Aorta (tissue), 5 donors: ENCODE measurements at places on chromosomes 7 and 10. TPM values are rescaled to one million over a fixed set of nuclear protein-coding genes. Genes with fewer than 3 reads are reported as not detected.
A peak's percentile ranks its signal among the peaks of the same experiment; 100 is the strongest.

MYOF gene
- total RNA-seq, result 242 TPM

DKK1 gene
- 0.96 TPM for total RNA-seq

PEX1 gene
- 17.1 TPM for total RNA-seq

NACAD gene
- total RNA-seq, result 10.0 TPM

CUBN gene
- 5.2 TPM for total RNA-seq

TUBAL3 gene
- total RNA-seq, result not detected

WDFY4 gene
- 7.3 TPM for total RNA-seq

SOSTDC1 gene
- not detected for total RNA-seq

INHBA gene
- total RNA-seq, result 30.8 TPM

DYDC2 gene
- not detected for total RNA-seq

MMP21 gene
- 0.16 TPM for total RNA-seq

GDF2 gene
- total RNA-seq, result not detected

- no peaks in the 10 kb centered on the region for H3K36me3 ChIP-seq
- H3K27ac ChIP-seq, result no peak overlapping the region
- H3K27me3 ChIP-seq, result no peaks in the 10 kb centered on the region
- DNase-seq, result no peak
- H3K4me1 ChIP-seq, result peaks cover 10% of the 10 kb centered on the region
These were observed 191.3 kb upstream of the KLF14 start for GRCh38 chr7:130925136-130925794.

- no peaks in the 10 kb centered on the region for H3K27me3 ChIP-seq
- peaks cover 1% of the 10 kb centered on the region for H3K4me1 ChIP-seq
- H3K4me3 ChIP-seq, result no peak overlapping the region
- peak overlapping the region; percentile 45 for H3K27ac ChIP-seq
- no peaks in the 10 kb centered on the region for H3K36me3 ChIP-seq
- DNase-seq, result no peak
These were observed 96.5 kb downstream of the CAMK1D start for GRCh38 chr10:12445701-12446334.

DNA sequence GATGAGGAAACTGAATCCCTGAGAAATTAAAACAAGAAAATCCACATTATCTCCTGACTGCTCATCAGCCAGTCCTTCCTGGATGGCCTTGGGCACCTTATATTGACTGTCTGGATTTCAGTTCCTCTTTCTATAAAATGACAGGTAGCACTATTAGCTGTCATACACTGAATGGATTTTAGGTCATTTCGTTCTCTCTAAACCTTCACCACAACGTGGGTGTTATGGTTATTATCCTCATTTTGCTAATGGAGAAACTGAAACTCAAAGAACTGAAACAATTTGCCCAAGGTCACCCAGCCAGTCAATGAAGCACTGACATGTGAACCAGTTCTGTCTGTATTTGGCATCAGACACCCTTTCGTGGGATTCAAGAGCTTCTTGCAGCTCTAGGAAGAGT, 193.8 kb downstream of the CYP26A1 start:
- H3K27me3 ChIP-seq, result no peaks in the 10 kb centered on the region
- H3K36me3 ChIP-seq, result no peaks in the 10 kb centered on the region
- DNase-seq, result no peak
- H3K27ac ChIP-seq, result no peak overlapping the region
- H3K4me1 ChIP-seq, result no peaks in the 10 kb centered on the region
- H3K4me3 ChIP-seq, result no peak overlapping the region

DNA sequence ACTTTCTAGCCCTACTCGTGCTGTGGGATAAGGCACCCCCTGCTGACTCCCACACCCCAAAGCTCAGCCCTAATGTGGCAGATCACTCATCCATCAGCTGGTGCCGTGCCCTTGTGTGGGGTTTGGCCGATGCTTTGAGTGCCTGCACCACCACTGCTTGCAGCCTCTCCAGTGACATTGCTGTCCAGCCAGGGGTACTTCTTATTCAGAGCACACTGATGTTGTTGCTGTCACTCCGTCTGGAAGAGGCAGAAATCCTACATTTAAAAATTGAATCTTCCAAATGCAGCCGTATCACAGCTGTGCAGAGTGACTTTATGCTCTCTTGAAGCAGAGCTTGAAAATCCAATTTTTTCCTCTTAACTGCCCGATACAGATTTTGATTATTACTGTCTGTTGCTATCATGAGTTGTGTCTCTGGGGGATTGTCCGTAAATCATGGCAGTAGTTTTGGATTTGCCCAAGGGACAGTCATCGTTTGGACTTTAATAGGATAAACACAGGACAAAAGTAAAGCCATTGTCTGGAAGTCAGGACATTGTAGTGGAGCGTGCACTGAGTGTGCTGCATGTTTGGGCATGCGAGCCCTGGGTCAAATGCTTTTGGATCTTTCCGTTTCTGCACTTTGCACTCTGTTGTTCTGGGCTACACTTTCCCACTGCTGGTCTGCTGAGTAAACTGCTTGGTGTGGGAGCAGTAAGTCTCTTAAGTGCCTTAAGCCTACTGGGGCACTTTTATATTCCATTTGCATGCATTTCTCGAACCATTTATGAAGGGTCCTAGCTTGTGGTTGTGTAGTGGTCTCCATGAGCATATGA, 128.2 kb downstream of the DOCK1 start:
- H3K4me3 ChIP-seq, result no peak overlapping the region
- peaks cover 6% of the 10 kb centered on the region for H3K36me3 ChIP-seq
- no peak overlapping the region for H3K27ac ChIP-seq
- no peak for DNase-seq

GRCh38 chr7:53119514-53119941, 84.1 kb downstream of the POM121L12 start:
- peak overlapping the region; percentile 91 for H3K27ac ChIP-seq
- no peak overlapping the region for H3K4me3 ChIP-seq
- no peaks in the 10 kb centered on the region for H3K27me3 ChIP-seq
- H3K4me1 ChIP-seq, result no peaks in the 10 kb centered on the region
- no peaks in the 10 kb centered on the region for H3K36me3 ChIP-seq

DNA sequence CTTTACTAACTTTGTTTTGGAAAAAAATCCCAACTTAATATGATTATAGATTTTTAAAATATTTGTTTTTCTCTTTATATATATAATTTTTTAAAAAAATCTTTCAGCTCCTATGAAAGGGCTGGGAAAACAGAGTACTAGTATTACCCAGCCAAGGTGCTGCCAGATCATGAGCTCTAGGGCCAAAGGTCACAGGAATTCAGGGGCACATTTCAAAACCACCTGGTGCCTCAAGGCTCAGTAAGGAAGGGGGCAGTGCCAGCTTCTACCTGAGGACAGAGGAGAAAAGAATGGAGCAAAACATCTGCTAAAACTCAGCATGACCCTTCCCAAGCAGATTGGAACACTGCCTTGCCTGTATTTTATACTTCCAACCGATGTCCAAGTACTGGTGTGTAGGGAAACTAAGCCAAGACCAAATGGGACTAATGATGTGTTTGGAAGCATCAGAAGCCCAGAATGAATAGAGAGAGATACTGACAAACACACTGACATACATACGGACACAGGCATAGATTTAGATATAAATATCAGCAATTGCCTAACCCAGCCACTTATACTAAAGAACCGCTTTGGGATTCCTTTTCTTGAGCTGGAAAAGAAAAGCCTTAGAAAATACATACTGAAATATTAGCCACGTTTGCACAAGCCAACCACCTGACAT, 667.3 kb downstream of the PARD3 start:
- no peak overlapping the region for H3K4me3 ChIP-seq
- H3K36me3 ChIP-seq, result no peaks in the 10 kb centered on the region
- no peak overlapping the region for H3K27ac ChIP-seq
- no peak for DNase-seq
- H3K4me1 ChIP-seq, result peaks cover 4% of the 10 kb centered on the region
- no peaks in the 10 kb centered on the region for H3K27me3 ChIP-seq

GRCh38 chr7:2928613-2929311, 84.7 kb upstream of the GNA12 start:
- DNase-seq, result peak; percentile 40
- H3K4me3 ChIP-seq, result no peak overlapping the region
- no peak overlapping the region for H3K27ac ChIP-seq
- no peaks in the 10 kb centered on the region for H3K27me3 ChIP-seq
- no peaks in the 10 kb centered on the region for H3K36me3 ChIP-seq

DNA sequence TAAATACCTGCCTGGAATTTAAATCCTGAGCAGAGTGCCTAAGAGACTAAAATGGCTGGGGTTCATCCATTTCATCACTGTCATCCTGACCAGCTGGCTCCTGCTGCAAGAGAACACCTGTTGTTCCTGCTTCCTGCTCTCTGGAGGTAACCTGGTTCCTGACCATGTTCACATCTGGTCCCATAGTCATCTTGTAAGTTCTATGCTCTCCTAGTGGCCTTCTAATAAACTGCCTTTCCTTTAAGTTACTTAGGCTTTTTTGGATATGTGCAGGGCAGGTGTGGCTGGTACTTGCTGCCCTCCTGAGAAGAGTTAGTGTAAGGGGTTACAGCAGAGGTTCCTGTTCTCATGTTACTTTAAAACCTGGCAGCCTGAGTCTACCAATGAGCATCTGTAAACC, 80.0 kb downstream of the NRCAM start:
- DNase-seq, result no peak
- H3K27me3 ChIP-seq, result no peaks in the 10 kb centered on the region
- H3K4me3 ChIP-seq, result no peak overlapping the region
- H3K36me3 ChIP-seq, result no peaks in the 10 kb centered on the region
- no peak overlapping the region for H3K27ac ChIP-seq

GRCh38 chr10:8035006-8035640, 19.4 kb upstream of the GATA3 start:
- no peaks in the 10 kb centered on the region for H3K36me3 ChIP-seq
- H3K4me3 ChIP-seq, result no peak overlapping the region
- no peak overlapping the region for H3K27ac ChIP-seq
- H3K4me1 ChIP-seq, result no peaks in the 10 kb centered on the region

DNA sequence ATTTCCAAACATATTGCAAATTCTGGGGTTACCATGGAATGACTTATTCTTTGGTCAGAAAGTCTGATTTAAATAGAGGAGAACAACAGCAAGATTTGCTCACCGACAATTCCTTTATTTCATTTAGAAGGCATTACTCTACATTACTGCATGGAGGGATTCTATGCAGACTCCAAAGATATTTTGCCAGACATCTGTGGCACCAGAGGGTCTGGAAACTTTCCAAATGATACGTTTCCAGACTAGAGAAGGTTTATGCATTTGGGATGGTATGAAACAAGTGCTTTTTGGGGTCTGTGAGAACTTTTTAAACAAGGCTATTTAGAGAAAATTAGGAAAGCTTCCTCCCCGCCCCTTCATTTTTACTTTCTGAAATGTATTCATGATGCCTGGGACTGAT, 125.3 kb downstream of the SAMD9 start:
- no peaks in the 10 kb centered on the region for H3K4me1 ChIP-seq
- no peaks in the 10 kb centered on the region for H3K36me3 ChIP-seq
- no peak overlapping the region for H3K4me3 ChIP-seq
- no peak for DNase-seq
- H3K27ac ChIP-seq, result no peak overlapping the region
- no peaks in the 10 kb centered on the region for H3K27me3 ChIP-seq

- H3K4me3 ChIP-seq, result peak overlapping the region; percentile 91
- H3K27ac ChIP-seq, result peak overlapping the region; percentile 81
- H3K4me1 ChIP-seq, result no peaks in the 10 kb centered on the region
- peak; percentile 86 for DNase-seq
These were observed 588 bp downstream of the GET4 start for GRCh38 chr7:876972-877311.

DNA sequence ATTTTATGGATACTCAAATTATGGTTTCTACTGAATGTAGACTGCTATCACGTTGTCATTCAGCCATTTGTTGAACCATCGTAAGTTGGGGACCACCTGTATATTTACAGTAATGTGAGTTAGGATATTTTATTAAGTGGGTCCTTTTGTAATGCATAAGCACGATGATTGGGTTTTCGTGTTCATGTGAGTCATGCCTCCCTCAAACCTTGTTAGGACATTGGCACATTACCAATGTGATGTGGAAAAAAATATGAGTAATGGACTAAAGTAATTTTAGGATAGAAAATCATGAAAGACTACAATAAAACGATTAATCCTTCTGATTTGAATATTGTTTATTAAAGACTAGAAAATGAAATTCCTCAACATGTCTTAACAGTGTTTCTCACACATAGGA, 8.7 kb downstream of the SMC3 start:
- no peak overlapping the region for H3K4me3 ChIP-seq
- no peaks in the 10 kb centered on the region for H3K4me1 ChIP-seq
- no peaks in the 10 kb centered on the region for H3K36me3 ChIP-seq
- DNase-seq, result no peak
- no peak overlapping the region for H3K27ac ChIP-seq

DNA sequence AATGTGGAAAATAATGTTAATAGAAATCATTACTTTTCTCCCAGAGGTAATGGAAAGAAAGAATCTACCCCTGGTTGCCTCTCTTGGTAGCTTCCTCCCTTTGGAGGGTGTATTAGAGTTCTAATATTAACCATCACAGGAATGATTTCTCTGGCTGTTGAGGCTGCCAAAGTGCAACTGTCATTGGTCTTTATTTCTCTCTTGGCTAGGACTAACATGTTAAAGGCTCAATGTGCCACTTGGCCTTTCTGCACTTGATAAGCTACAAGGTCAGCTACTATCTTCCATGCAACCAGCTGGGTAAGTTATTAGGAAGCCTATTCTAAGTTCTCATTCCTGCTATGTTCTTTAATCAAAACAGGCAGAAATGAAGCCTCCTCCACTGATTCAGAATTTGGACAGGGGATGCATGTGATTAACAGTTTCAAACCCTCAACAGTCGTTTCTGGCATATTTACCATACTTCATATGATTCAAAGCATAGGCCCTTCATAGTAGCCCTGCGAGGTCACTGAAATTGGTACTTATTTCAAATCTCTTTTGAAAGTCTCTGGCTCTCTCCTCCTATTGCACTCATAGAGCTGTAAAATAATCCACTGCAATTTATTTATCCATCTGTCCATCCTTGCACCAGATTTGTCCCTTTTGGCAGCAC, 645.0 kb downstream of the SORCS1 start:
- no peak for DNase-seq
- H3K4me3 ChIP-seq, result no peak overlapping the region
- no peaks in the 10 kb centered on the region for H3K4me1 ChIP-seq
- no peaks in the 10 kb centered on the region for H3K27me3 ChIP-seq
- no peaks in the 10 kb centered on the region for H3K36me3 ChIP-seq
- H3K27ac ChIP-seq, result no peak overlapping the region

- no peak for DNase-seq
- H3K27ac ChIP-seq, result peak overlapping the region; percentile 95
- no peaks in the 10 kb centered on the region for H3K36me3 ChIP-seq
- peak overlapping the region; percentile 61 for H3K4me3 ChIP-seq
- H3K4me1 ChIP-seq, result no peaks in the 10 kb centered on the region
These were observed 831 bp downstream of the CCDC7 start for GRCh38 chr10:32446536-32447406.

DNA sequence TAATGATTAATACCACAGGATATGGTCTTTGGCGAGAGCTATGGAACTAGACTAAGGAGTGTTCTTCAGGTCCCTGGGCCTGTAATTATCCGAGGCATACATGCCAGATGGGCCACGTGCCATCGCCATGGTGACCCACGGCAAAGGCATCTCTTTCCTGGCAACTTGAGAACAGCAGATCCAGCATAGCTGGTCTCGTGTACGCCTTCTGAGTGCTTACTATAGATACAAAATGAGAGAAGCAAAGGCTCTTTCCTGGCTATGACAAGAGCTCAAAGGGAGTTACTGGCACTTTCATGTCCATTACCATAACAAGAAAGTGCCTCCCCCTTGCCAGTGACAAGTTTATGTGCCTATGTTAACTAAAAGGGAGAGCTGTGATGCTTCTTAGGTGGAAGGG, 26.0 kb upstream of the GLI3 start:
- H3K4me3 ChIP-seq, result no peak overlapping the region
- no peaks in the 10 kb centered on the region for H3K4me1 ChIP-seq
- peak; percentile 93 for DNase-seq
- H3K27me3 ChIP-seq, result no peaks in the 10 kb centered on the region
- no peak overlapping the region for H3K27ac ChIP-seq
- no peaks in the 10 kb centered on the region for H3K36me3 ChIP-seq

GRCh38 chr10:135601-136464, 578 bp downstream of the ZMYND11 start:
- peak; percentile 89 for DNase-seq
- peaks cover 3% of the 10 kb centered on the region for H3K4me1 ChIP-seq
- H3K4me3 ChIP-seq, result peak overlapping the region; percentile 79
